ENCODE measurements at places on chromosomes 12 and 14.

DNA sequence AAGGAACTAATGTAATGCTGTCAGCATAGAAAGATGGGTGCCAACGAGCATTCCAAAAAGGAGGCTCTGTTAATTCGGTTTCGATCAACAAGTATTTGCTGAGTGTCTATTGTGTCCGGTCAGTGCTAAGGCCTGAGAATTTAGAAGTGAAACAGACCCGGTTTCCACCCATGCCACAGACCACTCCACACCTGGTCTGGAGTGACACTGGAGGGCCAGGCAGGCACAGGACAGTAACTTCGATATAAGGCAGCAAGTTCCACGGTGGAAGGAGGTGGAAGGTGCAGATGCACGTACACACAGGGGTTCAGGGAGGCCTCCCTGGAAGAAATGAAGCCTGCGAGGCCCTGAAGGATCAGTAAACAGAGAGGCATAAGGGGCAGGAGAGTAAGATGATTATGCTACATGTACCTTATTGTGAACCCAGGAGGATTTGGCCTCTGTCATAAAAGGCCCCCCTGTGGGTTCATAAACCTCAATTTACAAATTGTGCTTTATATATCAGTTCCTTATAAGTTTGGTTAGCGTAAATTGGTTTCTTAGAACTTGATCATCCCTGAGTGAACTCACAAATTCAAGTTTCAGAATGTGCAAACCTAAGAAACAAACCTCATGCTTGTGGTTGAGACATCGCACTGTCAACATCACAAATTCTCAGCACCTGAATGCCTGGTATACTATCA is 25.9 kb downstream of the SSH1 start:
- DNase-seq = no peak

- no peak for DNase-seq
These were observed 1367.3 kb upstream of the FLRT2 start for GRCh38 chr14:84162633-84163032.

DNA sequence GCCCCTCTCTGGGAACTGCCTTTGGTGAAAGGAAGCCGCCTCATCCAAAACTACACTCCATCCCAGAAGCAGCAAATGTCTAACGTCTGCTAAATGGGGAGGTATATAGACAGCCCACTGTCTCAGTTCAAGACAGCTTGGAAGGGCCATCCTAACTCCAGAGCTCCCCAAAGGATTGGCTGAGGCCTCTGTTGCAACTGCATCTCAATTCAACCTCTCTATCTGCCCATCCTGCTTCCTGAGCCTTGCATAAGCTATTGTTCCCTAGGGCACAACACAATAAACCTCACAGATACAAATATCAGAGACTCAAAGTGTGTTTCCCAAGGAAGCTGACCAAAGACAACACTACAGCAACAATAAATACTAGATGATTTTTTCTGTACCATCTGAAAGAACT is 495.2 kb upstream of the SOX5 start:
- DNase-seq = no peak

GRCh38 chr14:95255487-95255886 is 64.2 kb downstream of the CLMN start:
- no peak for DNase-seq

- DNase-seq = no peak
These were observed 74.9 kb downstream of the NOVA1 start for GRCh38 chr14:26522967-26523366.

GRCh38 chr14:35285168-35286002 is 6.8 kb upstream of the PSMA6 start:
- DNase-seq = no peak

GRCh38 chr12:19373586-19373985 is 65.7 kb upstream of the AEBP2 start:
- DNase-seq = no peak

DNA sequence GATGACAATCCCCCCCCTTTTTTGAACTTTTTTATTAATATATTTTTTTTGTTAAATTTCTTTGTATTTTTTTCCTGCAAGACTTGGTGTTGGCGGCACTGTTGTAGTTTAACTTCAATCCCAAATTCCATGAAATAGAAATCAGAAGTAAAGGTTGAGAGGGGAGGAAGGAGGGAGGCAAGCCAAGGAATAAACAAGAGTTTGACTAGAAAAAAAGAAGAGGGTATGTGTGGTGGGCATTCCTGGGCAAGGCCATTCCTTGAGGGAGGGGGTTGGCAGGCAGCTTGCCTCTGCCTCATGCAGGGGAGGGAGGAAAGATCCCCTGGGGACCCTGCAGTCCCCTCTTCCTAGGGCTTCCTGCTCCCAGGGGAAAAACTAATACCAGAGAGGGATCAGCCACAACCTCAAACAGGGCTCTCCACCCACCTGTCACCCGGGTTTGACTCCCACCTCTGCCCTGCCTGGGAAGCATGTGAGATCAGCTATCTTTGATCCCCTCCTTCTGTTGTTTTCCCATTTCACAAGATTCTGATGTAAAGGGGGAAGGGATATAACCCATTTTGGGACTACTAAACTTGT is 519 bp upstream of the AP1G2 start:
- no peak for DNase-seq

GRCh38 chr12:104049903-104050356 is at the start of gene GLT8D2:
GLT8D2 (minus strand) TSS chr12:104050187; CDS start chr12:104019648, 30,539 bp downstream.
- no peak for DNase-seq

GRCh38 chr12:76303365-76303764 is 44.9 kb downstream of the BBS10 start:
- no peak for DNase-seq

GRCh38 chr14:65346895-65347294 is 65.6 kb upstream of the FUT8 start:
- DNase-seq = no peak

- DNase-seq = no peak
These were observed 1.5 kb downstream of the CIPC start for GRCh38 chr14:77099425-77100167.

- DNase-seq = no peak
These were observed 6.1 kb upstream of the SYNE3 start for GRCh38 chr14:95522556-95522955.

DNA sequence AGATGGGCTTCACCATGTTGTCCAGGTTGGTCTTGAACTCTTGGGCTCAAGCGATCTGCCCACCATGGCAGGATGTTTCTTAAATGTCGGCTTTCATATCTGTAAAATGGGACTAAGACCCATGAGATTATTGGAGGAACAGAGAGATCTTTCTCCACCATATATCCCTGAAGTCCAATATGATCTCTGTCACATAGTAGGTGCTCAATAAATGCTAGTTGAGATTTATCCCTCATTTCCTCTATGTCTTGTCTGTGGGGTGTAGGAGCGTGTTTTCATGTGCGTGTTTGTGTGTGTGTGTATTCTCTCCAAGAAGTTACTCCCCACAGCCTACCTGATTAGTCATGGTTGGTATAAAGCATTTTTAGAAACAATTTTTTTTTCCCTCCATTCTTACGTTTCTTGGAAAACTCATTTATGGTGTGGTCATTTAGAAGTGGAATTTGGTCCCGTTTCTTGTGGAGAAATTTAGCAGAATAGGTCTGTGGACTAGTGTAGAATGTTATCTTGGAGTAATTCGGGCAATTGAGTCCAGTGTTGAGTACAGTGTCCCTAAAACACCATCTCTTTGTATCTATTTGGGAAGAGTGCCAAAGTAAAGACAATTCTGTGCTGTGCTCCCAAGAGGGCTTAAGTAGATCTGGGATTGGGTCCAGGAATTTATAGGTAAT is 4.3 kb downstream of the STRAP start:
- no peak for DNase-seq

- DNase-seq = no peak
These were observed 31.1 kb upstream of the DHRS7 start for GRCh38 chr14:60196291-60196690.

DNA sequence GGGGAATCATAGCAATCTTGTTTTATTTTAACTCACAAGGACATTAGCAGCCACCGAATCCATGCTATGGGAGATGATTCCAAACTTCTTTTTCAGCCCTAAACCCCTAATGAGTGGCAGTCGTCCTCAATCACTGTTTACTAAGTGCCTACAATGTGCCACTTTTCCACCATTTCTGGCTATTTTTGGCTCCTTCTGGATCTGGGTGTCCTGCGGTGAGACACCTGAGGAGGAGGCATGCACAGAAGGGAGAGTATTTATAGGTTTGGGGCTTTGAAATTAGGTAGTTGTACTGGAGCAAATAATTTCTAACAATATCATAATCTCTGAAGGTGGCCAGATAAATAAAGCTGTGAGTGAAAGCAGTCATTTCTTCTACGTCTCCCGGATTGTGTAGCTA is 1125.6 kb downstream of the BCL11B start:
- DNase-seq = no peak

DNA sequence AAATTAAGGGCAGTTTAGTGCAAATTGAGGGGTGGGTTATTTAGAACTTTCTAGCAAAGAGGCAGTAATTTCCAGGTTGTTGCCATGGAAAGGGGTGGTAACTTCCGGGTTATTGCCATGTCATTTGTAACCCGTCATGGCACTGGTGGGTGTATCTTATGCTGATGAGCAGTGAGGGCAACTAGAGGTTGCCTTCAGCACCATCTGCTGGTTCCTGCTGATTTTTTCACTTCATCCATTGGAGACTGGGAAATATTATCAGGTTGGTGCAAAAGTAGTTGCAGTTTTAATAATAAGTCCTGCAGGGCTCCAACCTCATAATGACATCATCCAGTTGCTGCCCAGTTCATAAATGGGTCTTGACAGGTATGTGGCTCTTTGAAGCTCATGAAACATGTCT is 24.4 kb upstream of the SERPINA4 start:
- no peak for DNase-seq

DNA sequence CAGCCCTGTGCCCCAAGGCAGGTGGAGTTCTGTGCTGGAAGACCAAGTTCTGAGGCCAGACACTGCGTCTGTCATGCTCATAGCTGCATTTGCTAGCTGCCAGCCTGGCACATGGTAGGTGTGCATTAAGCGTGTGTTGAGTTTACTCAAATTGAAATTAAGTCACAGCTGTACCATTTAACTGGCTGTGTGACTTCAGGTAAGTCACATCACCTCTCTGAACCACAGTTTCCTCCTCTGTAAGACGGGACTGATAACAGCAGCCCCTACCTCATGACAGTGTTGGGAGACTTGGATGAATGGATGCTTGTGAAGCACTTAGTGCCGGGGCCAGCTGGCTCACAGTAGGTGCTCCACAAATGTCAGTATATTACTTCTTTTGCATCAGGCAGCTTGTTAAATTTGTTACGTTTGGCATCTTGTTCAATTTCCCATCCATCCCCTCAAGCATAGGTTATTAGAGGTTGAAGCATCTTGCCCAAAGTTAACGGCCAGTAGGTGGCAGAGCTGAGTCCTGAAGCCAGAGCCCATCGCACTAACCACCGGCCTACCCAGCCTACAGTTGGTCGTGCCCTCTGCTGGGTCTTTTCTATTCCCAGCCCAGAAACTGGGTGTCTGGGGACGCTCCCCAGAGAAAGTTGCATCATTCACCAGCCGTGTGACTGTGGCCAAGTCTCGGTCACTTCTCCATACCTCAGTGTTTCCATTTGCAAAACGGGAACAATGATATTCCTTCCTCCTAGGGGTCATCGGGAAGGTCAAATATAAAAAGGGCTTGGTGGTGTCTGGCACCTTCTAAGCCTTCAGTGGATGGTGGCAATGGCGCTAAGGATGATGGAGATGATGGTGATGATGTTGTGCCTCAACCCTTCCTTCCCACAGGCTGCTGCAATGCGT is 4.5 kb downstream of the DAO start:
- DNase-seq = peak; percentile 39

DNA sequence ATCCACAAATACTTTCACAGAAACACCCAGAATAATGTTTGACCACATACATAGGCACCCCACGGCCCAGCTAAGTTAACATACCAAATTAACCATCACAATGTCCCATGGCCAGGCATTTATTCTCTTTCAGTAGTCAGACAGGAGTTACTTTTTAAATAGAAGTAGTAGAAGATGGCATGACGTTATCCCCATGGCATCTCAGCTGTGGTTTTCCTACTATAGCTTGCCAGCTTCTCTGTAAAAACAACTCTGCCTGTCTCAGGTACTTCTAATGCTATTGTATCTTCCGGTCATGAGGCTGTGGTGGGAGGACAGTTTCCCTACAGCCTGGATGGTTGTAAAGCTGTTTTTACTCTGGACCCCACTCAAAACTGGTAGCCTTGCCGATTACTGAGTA is 19.3 kb downstream of the CTSG start:
- DNase-seq = no peak

- DNase-seq = no peak
These were observed 371.7 kb upstream of the KITLG start for GRCh38 chr12:88951860-88952561.

Measured in activated CD4-positive, CD25-positive, alpha-beta regulatory T cell treated with anti-CD3 and anti-CD28 coated beads, Interleukin-2, amount 50 U/mL, for 16 hours (primary cell).